ENCODE measurements at places on chromosomes 3 and 15.

GRCh38 chr15:92629276-92629974, 26.1 kb downstream of the FAM174B start:
- DNase-seq: peak; percentile 5

GRCh38 chr15:90583471-90584252, 53.9 kb downstream of the CRTC3 start:
- no peak for DNase-seq

DNA sequence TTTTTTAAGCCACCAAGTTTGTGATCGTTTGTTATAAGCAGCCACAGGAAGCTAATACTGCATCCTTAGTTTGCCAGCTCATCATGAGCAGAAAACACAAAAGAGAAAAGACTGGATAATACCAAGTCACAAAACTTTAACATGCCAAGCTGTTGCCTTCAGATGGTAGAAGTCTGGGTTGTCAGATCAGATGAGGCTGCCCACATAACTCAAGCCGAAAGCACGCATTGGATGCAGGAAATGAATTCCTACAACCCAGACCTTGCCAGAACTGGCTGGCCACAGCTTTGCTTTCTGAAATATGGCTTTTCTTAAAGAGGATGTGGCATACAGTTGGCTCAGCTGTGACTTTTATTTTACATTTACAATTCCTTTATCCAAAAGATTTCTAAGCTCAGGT, 118.3 kb upstream of the NEO1 start:
- DNase-seq: no peak

DNA sequence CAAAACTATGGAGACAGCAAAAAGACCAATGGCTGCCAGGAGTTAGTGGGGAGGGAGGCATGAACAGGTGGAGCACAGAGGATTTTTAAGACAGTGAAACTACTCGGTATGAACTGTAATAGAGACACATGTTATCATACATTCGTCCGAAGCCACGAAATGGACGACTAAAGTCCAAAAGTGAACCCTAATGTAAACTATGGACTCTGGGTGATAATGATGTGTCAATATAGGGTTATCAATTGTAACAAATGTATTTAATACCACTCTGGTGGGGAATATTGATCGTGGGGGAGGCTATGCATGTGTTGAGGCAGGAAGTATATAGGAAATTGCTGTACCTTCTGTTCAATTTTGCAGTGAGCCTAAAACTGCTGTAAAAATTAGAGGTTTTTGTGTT, 107.0 kb downstream of the CPN2 start:
- no peak for DNase-seq

DNA sequence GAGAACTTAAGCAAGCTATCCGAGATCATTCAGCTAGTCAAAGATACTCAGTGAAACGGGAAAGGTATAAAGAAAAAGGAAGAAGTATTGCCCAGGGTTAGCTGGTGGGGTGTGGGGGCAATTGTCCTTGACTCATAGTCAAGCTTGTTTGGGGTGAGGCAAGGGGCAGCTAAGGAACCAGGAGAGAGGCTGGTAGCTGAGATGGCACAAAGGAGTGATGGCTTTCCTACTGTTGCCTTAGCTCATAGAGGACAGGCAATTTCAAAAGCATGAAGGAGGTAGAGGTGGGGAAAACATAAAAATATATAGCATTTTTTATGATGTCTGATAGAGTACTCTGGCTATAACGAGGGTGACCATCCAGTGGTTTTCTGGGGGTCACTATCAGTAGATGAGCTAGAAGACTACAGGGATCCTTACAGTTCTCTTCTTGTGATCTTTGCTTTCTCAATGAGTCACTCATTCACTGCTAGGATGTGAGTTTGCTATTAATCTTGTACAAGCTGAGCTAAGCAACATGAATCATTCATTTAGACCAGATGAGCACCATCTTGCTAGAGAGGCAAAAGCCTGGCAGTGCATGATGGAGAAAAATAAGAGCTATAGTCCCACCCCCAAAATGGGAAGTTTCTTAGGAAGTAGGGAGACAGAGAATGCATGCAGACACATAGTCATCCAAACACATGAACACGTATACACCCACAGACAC, 207.1 kb upstream of the PFN2 start:
- DNase-seq: no peak

DNA sequence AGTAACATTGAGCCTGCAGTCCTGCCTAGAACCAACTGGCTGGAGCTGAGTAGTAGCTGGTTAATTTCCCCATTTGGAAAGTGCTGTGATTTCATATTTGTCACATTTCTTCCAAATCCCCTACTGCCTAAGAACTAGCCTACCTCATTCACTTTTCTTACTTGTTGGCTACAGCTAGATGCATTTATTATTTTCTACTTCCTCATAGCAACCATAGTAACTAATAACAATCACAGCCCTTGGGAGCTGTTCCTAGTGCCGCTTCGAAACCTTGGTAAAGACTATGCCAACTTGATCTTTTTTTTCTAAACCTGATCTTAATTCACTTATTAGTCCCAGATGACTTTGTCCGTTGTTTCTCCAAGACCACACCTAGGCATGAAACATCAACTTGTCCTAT, 240.3 kb downstream of the FGF12 start:
- no peak for DNase-seq

DNA sequence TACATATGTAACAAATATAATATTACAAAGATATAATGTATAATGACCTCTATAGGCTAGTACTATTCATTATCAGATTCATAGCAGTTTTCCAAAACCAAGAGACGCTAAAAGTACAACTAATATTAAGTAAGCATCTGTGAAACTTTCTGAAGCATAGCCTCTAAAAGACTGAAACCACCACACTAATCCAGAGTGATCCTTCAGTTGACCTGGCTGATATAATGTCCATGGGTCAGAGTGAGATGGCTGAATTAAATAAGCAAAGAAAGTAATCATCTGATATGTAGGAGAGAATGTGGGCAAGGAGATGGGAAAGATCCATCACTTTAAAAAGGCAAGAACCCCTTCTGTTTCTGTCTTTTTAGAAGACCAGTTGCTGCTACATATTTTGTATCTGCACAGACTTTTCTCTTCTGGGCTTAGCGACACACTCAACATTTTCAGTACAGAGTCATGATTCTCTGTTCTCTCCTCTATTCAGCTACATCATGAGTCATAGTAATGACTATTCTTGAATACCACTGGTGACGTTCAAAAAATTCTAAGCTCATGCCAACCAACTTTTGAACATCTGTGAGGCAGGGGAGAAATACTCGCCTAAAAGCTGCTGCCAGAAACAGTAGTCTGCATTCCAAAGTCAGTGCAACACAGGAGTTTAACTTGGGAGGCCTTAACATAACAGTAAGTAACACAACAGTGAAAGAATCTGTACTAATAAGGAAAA, 149.6 kb downstream of the MAGI1 start:
- no peak for DNase-seq

- no peak for DNase-seq
Observed at GRCh38 chr3:127459891-127460290, 130.6 kb downstream of the TPRA1 start.

GRCh38 chr15:31332020-31332680, 5.5 kb downstream of the KLF13 start:
- DNase-seq: no peak

- DNase-seq: no peak
Observed at GRCh38 chr3:18635215-18635614, 210.1 kb upstream of the SATB1 start.

GRCh38 chr3:183151821-183152351, 10.6 kb downstream of the LAMP3 start:
- DNase-seq: no peak

GRCh38 chr3:58122936-58123700, 87.7 kb downstream of the DNASE1L3 start:
- DNase-seq: no peak

- no peak for DNase-seq
Observed at GRCh38 chr3:163919154-163919553, 1159.1 kb downstream of the SI start.

DNA sequence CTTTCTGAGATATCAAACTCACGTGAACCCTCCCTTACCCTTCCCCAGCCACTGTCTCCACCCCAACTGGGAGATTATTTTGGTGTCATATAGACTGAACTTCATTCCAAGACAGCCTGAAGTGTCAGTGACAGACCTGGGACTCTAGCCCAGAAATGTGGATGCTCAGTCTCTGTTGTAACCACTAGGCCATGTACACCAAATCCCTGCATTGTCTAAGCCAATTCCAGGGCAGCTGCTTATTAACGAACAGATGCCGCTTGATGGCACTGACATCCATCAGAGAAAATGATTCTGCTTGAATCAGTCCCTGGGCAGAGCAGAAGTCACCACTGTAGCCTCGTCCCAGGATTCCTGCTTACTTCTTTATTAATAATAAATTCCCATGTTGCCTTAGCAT, 305.5 kb downstream of the GRM7 start:
- DNase-seq: no peak

- no peak for DNase-seq
Observed at GRCh38 chr3:50123394-50124051, 31.6 kb upstream of the SEMA3F start.

- DNase-seq: no peak
Observed at GRCh38 chr3:151387842-151388241, 3.3 kb upstream of the P2RY12 start.

GRCh38 chr3:146896711-146897110, 291.6 kb upstream of the PLSCR5 start:
- no peak for DNase-seq

DNA sequence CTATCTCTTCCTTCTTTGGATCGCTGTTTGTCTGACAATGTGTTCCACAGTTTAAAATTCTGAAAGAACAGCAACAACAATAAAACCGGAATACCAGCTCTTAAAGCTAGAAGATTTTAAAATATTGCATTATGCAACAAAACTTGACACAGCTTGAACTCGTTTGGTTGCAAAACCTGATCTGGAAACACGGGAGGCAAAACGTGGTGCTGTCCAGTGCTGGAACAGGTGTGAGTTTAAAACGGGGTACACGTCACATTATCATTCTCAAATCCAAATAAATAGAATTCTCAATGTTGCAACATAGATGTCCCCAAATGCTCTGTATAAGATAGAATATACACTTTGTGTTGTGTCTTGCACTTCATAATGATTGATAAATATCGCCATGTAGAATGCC, 110.9 kb upstream of the LYSMD4 start:
- DNase-seq: no peak

- DNase-seq: no peak
Observed at GRCh38 chr15:35958021-35958420, 412.1 kb upstream of the DPH6 start.

DNA sequence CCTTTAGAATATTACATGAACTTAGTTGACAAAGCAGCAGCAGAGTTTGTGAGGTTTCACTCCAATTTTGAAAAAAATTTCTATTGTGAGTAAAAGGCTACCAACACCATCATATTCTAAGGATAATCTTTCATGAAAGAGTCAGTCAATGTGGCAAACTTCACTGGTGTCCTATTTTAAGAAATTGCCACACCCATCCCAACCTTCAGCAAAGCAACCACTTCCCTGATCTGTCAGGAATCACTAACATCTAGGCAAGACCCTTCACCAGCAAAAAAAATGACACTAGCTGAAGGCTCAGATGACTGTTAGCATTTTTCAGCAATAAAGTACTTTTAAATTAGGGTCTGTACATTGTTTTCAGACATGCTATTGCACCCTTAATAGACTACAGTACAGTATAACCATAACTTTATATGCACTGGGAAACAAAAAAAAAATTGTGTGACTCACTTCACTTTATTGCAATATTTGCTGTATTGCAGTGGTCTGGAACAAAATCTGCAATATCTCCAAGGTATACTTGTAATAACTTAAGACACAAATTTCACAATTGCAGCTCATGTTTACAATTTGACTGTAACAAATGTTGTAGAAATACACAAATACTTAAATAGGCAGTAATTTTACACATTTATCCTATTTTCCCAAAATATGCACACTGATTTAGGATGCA, 38.9 kb upstream of the ALCAM start:
- DNase-seq: no peak

DNA sequence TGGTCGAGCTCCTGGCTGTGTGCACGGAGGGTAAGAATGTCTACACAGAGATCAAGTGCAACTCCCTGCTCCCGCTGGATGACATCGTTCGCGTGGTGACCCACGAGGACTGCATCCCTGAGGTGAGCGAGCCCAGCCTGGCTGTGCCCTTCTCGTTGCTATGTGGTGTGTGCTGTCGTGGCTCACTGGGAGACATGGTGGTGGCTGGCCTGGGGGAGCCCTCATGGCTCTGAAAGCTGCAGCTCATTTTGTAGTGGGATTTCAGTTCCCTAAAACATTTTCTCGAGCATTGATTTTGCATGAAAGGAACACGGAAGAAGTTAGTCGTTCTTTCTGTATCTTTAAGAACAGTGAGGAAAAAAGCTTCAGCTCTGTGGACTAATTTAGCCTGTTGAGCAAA, 200.5 kb downstream of the ITPR1 start:
- no peak for DNase-seq

DNA sequence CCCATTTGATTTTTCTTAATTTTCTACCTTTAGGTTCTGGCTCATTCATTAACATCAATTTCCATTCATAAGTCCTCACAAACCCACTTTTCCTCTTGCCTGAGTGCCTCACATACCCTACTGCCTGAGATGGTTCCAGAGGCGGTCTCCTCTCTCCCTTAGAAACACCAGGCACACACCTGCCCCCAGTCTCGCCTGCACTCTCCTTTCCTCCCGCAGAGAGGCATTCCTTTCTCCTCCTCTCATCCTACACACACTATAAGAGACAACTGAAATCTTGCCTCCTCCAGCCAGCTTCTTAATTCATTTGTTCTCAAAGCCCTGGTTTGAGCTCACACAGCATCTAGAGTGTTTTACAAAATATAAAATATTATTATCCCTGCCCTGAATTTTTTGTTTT, 27.5 kb downstream of the TF start:
- DNase-seq: no peak

DNA sequence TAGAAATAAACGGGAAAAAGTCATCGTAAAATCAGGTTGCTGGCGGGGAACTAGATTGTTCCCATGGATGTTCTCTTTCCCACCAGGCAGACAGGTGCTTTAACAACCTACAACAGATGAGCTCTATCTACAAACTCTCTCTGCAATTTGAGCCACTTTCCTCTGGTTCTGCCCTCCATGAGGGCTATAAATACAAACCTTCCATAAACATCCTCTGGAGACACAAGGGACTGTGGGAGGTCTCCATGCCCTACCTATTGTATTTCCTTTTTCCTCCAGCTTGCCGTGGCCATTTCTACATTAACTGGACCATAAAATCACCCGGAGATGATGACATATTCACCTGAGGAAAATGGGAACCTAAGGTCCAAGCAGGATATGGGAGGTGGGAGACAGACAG, 151.1 kb downstream of the GABRB3 start:
- DNase-seq: no peak

GRCh38 chr15:77186594-77187011, 115.7 kb upstream of the TSPAN3 start:
- no peak for DNase-seq

GRCh38 chr3:39318301-39318700, 11.2 kb upstream of the CCR8 start:
- DNase-seq: no peak

DNA sequence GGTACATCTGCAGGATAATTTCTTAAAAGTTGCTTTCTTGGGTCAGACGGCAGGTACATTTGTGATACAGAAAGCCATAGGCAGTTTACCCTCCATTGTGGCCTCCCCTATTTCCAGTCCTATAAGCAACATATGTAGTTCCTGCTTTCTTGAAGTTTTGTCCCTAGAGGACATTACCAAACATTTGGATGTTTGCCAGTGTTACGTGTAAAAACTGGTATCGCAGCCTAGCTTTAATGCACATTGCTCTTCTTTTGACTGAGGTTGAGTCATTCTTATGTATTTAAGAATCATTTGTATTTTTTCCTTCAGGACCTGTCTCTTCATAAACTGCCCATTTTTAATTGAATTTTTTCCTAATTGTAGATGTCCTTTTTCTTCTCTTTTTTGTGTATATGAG, 114.3 kb downstream of the DIPK2A start:
- DNase-seq: no peak

- DNase-seq: no peak
Observed at GRCh38 chr3:73448761-73449301, 175.9 kb downstream of the PDZRN3 start.
